ENCODE measurements at places on chromosomes 2 and 18. TPM values are rescaled to one million over a fixed set of nuclear protein-coding genes. Genes with fewer than 3 reads are reported as not detected.

DNA sequence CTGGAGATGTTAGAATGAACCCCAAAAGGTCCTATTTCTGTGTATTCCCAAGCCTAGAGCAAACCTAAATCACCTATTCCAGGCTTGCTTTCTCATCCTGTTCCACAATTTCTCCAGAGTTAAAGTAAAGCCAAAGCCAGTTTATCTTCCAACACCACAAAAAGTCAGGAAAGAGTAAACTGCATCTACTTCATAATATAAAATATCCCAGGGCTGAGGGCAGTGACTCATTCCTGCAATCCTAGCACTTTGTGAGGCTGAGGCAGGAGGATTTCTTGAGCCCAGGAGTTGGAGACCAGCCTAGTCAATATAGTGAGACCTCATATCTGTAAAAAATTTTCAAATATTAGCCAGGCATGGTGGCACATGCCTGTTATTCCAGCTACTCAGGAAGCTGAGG, 241.4 kb downstream of the CDH20 start:
- DNase-seq, result no peak

DNER gene
- 0.99 TPM for total RNA-seq

DNA sequence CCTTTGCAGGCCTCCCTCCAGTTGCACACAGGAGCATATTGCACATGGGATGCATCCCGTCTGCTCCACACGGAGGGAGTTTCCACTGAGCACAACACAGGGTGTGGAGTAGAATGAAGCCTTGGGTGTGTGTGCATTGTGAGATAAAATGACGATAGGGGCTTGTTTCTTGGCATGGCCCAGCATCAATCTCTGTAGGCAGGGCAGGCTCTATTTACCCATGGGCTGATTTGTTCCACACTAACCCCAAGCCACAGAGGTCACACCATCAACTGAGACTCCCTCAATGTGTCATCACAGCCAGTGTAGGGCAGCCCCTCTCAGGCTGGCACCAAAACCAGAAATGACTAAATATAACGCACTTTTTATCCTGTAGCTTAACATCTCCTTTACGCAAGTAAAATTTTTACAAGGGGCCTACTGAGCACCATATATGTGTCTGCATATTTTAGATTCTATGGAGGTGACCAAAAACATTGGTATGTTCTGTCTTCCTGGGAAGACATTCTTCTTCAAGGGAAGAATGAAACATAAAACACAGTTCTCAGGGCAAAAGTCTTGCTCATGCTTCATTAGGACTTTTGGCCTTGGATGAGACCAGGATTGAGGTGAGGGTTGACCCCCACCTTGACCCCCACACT, 2.7 kb upstream of the GKN1 start:
- DNase-seq, result peak; percentile 6

RPRD1A gene
- 38.7 TPM for total RNA-seq

DNA sequence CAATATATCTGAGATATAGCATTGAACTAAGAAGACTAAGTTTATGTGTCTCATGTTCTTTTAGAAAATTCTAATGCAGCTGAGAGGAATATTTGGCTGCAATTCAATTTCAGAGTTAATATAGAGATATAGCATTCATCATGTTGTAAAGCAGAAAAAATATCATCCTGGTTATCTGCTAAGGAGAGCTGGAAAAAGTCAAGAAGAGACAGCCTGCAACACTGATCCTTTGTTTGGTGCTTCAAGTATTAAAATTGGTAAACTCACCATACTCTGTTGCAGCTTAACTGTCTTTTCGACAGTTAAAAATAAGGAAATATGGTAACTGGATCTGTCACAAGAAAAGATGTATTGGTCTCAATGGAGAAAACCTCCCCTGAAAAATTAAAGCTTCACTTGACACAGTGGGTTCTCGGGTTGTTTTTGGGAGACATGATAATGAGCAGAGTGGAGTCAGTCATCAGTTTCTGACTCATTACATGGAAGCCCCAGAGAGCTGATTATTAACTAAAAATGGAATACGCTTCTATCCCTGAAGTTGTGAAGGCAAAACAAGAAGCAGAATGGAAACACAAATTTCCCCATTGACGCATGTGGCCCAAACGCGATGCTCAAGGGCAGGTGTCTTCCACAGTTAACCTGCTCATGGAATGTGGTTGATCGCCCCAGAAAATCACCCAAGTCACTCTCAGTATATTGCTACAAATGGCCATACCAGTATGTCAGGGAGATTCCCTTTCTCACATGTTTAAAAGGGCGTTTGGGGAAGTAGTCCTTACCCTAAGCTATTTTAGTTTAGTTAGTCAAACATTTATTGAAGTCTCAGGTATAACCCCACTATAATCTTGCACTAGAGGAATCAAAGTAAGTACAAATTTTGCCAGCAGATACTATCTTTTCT, 8.2 kb downstream of the BCL2 start:
- no peak for DNase-seq

GRCh38 chr2:216970359-216970915, 110.6 kb upstream of the TNP1 start:
- no peak for DNase-seq

DNA sequence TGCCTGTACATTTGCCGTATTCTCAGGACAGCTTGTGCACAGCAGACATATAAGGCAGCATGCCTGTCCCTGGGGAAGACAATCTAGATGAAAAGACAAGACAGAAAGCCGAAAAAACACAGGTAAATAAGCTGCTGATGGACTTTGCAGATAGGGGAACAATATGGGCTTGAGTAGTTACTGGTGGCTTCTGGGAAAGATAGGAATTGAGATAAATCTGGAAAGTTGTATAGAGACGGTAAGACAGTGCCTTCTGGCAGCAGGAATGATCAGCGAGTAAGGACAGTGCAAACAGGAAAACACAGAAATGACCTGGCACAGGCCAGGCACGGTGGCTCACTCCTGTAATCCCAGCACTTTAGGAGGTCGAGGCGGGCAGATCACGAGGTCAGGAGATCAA, 70.2 kb downstream of the FAM124B start:
- DNase-seq, result no peak

- no peak for DNase-seq
Measured at GRCh38 chr2:42769583-42770287, 5.8 kb upstream of the OXER1 start.

PRKAG3 gene
- total RNA-seq, result not detected

HADHB gene
- total RNA-seq, result 149 TPM

GRCh38 chr18:79572093-79572780, 107.4 kb upstream of the CTDP1 start:
- DNase-seq, result no peak

ARID5A gene
- total RNA-seq, result 17.6 TPM

GRCh38 chr2:158773121-158773520, 22.0 kb upstream of the DAPL1 start:
- DNase-seq, result no peak

- no peak for DNase-seq
Measured at GRCh38 chr2:191230174-191230573, 15.0 kb upstream of the MYO1B start.

CIB4 gene
- total RNA-seq, result 0.60 TPM

- DNase-seq, result no peak
Measured at GRCh38 chr2:104344985-104345384, 508.9 kb upstream of the POU3F3 start.

CNTNAP5 gene
- total RNA-seq, result not detected

- no peak for DNase-seq
Measured at GRCh38 chr18:12423393-12423792, 15.7 kb downstream of the PRELID3A start.

ABCA12 gene
- total RNA-seq, result not detected

GRCh38 chr18:79869591-79870300, 72.0 kb downstream of the KCNG2 start:
- DNase-seq, result no peak

DLX1 gene
- 0.14 TPM for total RNA-seq

BCL11A gene
- 22.8 TPM for total RNA-seq

DNA sequence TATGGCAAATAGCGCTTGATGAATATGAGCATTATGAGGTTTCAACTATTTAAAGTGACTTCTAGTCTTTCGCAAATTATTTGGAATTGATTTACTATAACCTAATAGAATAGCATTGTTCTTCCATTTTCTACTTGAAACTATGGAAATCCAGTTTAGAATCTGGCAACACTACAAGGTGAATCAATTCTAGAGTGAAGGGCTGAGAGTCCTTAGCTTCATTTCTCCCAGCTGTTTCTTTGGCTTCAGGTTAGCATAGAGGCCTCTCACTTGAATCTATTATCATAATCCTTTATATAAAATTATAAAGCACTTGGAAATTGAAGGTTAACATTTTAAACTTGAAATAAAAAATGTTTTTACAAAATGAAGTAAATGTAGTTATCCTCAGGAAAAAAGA, 318.8 kb downstream of the CCDC85A start:
- DNase-seq, result no peak

DNA sequence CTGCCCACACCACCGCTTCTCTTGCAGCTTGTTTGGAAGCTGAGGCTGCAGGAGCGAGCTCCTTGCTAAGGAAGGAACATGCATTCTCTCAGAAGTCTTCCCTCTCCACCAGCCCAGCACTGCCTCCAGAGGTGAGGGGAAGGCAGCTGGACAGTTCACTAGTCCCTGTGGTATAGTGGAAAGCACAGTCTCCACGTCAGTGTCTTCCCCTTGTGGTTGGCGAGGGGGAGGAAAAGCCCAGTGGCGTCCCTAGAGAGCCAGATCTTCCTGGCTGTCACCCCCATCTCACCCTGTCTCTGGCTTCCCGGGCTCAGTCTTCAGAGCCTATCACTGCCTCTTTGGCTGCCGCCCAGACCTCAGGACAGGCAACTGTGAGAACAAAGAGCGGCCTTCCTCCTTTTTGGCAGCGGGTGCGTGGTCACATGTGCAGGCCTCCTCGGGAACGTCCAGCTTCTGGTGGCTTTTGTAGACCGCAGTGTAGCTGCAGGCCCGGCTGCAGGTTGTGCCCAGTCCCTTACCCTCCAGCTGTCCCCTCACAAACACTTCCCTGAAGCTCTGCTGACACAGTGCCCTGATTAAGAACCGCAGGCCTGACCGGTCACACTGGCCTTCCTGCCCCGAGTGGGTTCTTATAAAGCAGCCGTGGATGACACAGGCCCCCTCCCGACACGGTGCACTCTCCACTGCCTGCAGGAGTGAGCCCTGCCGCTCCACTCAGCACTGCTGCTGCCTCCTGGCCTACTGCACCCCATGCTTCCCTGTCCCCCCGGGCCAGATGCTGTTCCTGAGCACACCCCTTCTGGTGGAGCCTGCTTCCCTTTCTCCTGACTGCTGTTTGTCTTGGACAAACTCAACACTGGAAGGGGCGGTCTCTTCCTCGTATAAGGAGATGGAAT, 90.9 kb downstream of the RNF144A start:
- DNase-seq, result peak; percentile 85

- DNase-seq, result no peak
Measured at GRCh38 chr2:105597011-105597805, 147.5 kb upstream of the NCK2 start.

PRSS56 gene
- total RNA-seq, result not detected
